ENCODE measurements at places on chromosomes 16 and 17. TPM values are rescaled to one million over a fixed set of nuclear protein-coding genes. Genes with fewer than 3 reads are reported as not detected.

- H3K4me1 ChIP-seq, result peaks cover 57% of the 10 kb centered on the region
- H3K36me3 ChIP-seq, result no peaks in the 10 kb centered on the region
- H3K27me3 ChIP-seq, result peaks cover 2% of the 10 kb centered on the region
- peak overlapping the region; percentile 6 for H3K27ac ChIP-seq
- DNase-seq, result no peak
Observed at GRCh38 chr17:40312893-40313667, 4.1 kb downstream of the RARA start.

DNA sequence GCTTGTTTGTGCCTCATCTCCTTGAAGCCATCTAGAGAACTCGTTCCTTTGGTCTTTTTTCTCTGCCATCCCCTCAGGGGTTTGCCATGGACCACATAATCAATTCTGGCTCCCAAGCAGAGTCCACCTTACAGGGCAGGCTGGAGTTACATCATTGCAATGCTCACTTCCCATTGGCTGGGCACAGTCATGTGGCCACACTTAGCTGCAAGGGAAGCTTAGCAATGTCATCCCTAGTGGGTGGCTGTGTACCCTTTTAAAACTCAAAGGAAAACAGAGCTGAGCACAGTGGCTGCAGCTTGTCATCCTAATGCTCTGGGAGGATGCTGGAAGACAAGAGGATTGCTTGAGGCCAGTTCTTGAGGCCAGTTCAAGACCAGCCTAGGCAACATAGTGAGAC is 41.9 kb upstream of the POLR3E start:
- H3K4me3 ChIP-seq, result no peak overlapping the region
- DNase-seq, result no peak

- no peak for DNase-seq
- H3K4me1 ChIP-seq, result no peaks in the 10 kb centered on the region
- H3K4me3 ChIP-seq, result no peak overlapping the region
- H3K27me3 ChIP-seq, result no peaks in the 10 kb centered on the region
- H3K27ac ChIP-seq, result no peak overlapping the region
Observed at GRCh38 chr17:72385475-72385874, 264.7 kb downstream of the SOX9 start.

GRCh38 chr17:17104494-17104893 is 62.2 kb downstream of the MPRIP start:
- DNase-seq, result no peak
- no peaks in the 10 kb centered on the region for H3K27me3 ChIP-seq
- no peak overlapping the region for H3K4me3 ChIP-seq
- H3K36me3 ChIP-seq, result peaks cover 2% of the 10 kb centered on the region

GRCh38 chr17:13351046-13351445 is 250.7 kb downstream of the HS3ST3A1 start:
- no peak for DNase-seq
- peaks cover 12% of the 10 kb centered on the region for H3K4me1 ChIP-seq
- peak overlapping the region; percentile 41 for H3K27ac ChIP-seq
- no peaks in the 10 kb centered on the region for H3K36me3 ChIP-seq
- no peaks in the 10 kb centered on the region for H3K27me3 ChIP-seq

GRCh38 chr16:8262299-8262698 is 328.0 kb downstream of the TMEM114 start:
- H3K27me3 ChIP-seq, result no peaks in the 10 kb centered on the region
- DNase-seq, result no peak
- H3K27ac ChIP-seq, result no peak overlapping the region
- no peaks in the 10 kb centered on the region for H3K4me1 ChIP-seq
- H3K36me3 ChIP-seq, result no peaks in the 10 kb centered on the region

DNA sequence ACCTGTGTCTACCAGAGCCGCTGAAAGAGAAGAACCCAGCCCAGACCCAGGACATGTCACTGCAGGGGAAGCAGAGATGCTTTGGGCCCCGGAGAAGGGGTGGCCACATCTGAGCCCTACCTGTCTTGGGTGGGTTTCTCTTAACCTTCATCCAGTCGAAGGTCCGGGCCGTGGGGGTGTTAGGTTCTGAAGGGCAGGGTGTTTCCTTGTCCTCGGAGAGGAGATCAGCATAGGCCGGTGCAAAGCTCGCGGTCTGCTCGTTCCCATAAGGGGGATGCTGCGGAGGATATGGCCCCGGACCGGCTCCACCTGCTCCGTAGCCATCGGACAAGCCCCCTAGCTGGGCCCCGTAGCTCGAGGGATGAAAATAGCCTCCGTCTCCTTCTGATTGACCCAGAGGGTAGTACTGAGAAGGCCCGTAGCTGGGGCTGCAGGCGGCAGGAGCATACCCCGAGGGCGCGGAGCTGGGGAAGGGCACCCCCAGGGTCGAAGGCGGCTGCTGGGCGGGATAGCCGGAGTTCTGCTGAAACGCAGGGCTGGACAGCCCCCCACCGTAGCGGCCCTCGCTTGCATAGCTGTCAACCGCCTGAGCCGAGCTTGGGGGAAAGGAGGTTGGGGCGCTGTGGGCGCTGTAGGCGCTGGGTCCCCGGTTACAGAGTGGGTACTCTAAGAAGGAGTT is 464 bp downstream of the HOXB1 start:
- DNase-seq, result no peak
- H3K27me3 ChIP-seq, result peaks cover 31% of the 10 kb centered on the region
- peaks cover 7% of the 10 kb centered on the region for H3K4me1 ChIP-seq
- H3K36me3 ChIP-seq, result peaks cover 5% of the 10 kb centered on the region
- H3K27ac ChIP-seq, result no peak overlapping the region

GRCh38 chr17:28735242-28735722 is 6.7 kb downstream of the NEK8 start:
- H3K36me3 ChIP-seq, result peaks cover 10% of the 10 kb centered on the region
- H3K27ac ChIP-seq, result no peak overlapping the region
- H3K4me1 ChIP-seq, result peaks cover 22% of the 10 kb centered on the region
- no peak overlapping the region for H3K4me3 ChIP-seq

- DNase-seq, result no peak
- H3K27ac ChIP-seq, result no peak overlapping the region
- H3K4me3 ChIP-seq, result no peak overlapping the region
Observed at GRCh38 chr16:81650982-81651562, 128.0 kb upstream of the PLCG2 start.

GRCh38 chr16:76503091-76503490 is 225.9 kb downstream of the CNTNAP4 start:
- H3K27ac ChIP-seq, result no peak overlapping the region
- H3K4me3 ChIP-seq, result no peak overlapping the region
- H3K4me1 ChIP-seq, result no peaks in the 10 kb centered on the region
- no peaks in the 10 kb centered on the region for H3K36me3 ChIP-seq
- DNase-seq, result no peak
- H3K27me3 ChIP-seq, result no peaks in the 10 kb centered on the region

GRCh38 chr16:3858801-3859200 is 21.7 kb downstream of the CREBBP start:
- no peak overlapping the region for H3K4me3 ChIP-seq
- peaks cover 41% of the 10 kb centered on the region for H3K4me1 ChIP-seq
- DNase-seq, result no peak
- no peaks in the 10 kb centered on the region for H3K36me3 ChIP-seq
- H3K27me3 ChIP-seq, result no peaks in the 10 kb centered on the region

DNA sequence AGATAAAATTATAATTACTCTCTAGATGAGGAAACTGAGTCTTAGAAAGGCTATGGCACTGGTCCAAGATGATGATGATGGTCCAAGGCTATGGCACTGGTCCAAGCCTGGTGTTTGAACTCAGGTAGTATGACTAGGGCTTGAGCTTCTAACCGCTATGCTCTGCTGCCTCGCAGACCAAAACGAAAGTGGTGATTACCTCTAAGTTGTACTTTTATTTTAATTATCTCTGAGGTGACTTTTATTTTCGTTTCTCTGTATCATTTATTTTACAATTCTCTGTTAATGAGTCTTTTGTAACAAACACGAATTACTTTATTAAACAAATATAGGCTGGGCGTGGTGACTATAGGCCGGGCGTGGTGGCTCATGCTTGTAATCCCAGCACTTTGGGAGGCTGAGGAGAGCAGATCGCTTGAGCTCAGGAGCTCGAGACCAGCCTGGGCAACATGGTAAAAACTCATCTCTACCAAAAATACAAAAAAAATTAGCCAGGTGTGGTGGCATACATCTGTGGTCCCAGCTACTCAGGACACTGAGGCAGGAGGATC is 5.6 kb downstream of the REXO5 start:
- no peak for DNase-seq
- H3K27ac ChIP-seq, result no peak overlapping the region
- no peak overlapping the region for H3K4me3 ChIP-seq
- H3K4me1 ChIP-seq, result peaks cover 28% of the 10 kb centered on the region
- H3K36me3 ChIP-seq, result peaks cover 15% of the 10 kb centered on the region
- no peaks in the 10 kb centered on the region for H3K27me3 ChIP-seq

- H3K36me3 ChIP-seq, result no peaks in the 10 kb centered on the region
- peaks cover 2% of the 10 kb centered on the region for H3K27me3 ChIP-seq
- no peak for DNase-seq
- no peak overlapping the region for H3K27ac ChIP-seq
- H3K4me1 ChIP-seq, result no peaks in the 10 kb centered on the region
Observed at GRCh38 chr16:4218202-4218601, 23.7 kb downstream of the SRL start.

DNA sequence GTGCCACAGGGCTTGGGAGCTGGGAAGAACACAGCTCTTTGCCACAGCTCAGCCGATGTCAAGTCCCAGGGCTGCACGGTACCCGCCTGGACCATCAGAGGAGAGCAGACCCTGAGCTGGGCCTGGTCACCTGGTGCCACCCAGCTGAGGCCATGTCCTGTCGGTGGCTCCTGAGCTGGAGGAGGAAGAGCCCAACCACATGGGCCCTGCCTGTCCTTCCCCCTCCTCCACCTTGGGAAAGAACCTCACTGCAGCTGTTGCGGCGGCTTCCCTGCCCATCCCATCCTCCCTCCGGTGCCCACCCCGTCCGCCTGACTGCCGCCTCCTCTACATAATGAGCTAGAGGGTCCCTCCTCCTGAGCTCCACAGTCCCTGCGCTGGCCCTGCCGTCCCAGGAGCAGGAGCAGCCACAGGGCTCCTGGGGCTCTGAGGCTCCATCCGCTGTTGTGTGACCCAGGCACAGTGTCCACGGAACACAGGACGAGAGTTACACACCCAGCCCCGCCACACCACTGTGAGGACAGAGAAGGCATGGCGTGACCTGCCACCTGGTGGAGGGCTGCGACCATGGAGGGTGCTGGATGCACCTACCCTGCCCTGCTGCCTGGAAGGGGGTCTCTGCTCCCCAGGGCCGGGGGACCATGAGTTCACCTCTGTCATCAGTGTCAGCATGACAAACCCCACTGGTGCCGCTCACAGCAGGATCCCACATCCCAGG is 21.4 kb upstream of the CHMP6 start:
- H3K27ac ChIP-seq, result peak overlapping the region; percentile 45
- no peak overlapping the region for H3K4me3 ChIP-seq
- DNase-seq, result peak; percentile 81
- H3K27me3 ChIP-seq, result peaks cover 4% of the 10 kb centered on the region
- H3K36me3 ChIP-seq, result peaks cover 10% of the 10 kb centered on the region
- peaks cover 5% of the 10 kb centered on the region for H3K4me1 ChIP-seq

- peaks cover 40% of the 10 kb centered on the region for H3K4me1 ChIP-seq
- peak within 1 kb of the TSS; percentile 90 for H3K27ac ChIP-seq
- H3K4me3 ChIP-seq, result peak within 1 kb of the TSS; percentile 87
- peak; percentile 95 for DNase-seq
- H3K27me3 ChIP-seq, result peaks cover 33% of the 10 kb centered on the region
Observed at GRCh38 chr16:81444448-81445121, at the start of gene CMIP. Gene CMIP (plus strand): TSS chr16:81444808.

- no peak overlapping the region for H3K27ac ChIP-seq
- no peaks in the 10 kb centered on the region for H3K36me3 ChIP-seq
- H3K4me1 ChIP-seq, result peaks cover 9% of the 10 kb centered on the region
- no peak overlapping the region for H3K4me3 ChIP-seq
- peaks cover 2% of the 10 kb centered on the region for H3K27me3 ChIP-seq
Observed at GRCh38 chr16:73124665-73125375, 76.9 kb upstream of the ZFHX3 start.

DNA sequence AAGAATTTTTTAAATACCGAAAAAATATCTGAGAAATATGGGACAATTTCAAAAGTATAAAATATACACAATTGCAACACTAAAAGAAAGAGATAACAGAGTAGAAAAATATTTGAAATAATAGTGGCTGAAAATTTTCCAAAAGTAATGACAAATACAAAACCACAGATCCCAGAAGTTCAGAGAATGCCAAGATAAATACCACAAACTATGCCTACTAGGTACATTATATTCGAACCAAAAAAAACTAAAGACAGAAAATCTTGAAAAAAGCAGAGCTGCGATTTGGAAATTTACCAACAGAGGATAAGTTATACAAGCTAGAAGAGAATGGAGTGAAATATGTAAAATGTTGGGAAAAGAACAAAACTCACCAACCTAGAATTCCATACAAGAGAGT is 191.3 kb upstream of the ELAC2 start:
- no peaks in the 10 kb centered on the region for H3K27me3 ChIP-seq
- no peak overlapping the region for H3K4me3 ChIP-seq
- no peak for DNase-seq
- H3K27ac ChIP-seq, result no peak overlapping the region

DNA sequence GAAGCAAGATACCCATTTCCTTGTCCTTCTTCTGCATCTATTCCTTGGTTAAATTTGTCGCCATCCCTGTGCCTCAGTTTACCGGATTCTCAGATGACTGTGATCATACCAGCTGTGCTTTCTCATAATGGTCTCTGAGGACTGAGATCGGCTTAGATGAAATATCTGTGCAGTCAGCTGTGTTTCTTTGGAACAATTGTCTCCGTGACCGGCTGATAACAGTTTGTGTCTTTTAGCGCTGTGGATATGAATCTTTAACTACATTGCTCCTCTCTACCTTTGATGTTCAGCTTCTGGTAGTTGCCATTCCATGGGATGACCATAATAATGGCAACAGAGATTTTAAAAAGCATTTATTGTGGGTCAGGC is 473 bp downstream of the FTO start:
- H3K4me1 ChIP-seq, result peaks cover 16% of the 10 kb centered on the region
- H3K36me3 ChIP-seq, result peaks cover 11% of the 10 kb centered on the region
- H3K4me3 ChIP-seq, result peak overlapping the region; percentile 93
- DNase-seq, result no peak
- H3K27ac ChIP-seq, result peak overlapping the region; percentile 92

GRCh38 chr17:1755827-1756262 is 6.0 kb upstream of the SERPINF1 start:
- peaks cover 2% of the 10 kb centered on the region for H3K4me1 ChIP-seq
- no peak overlapping the region for H3K4me3 ChIP-seq
- H3K36me3 ChIP-seq, result no peaks in the 10 kb centered on the region
- H3K27me3 ChIP-seq, result peaks cover 9% of the 10 kb centered on the region

DNA sequence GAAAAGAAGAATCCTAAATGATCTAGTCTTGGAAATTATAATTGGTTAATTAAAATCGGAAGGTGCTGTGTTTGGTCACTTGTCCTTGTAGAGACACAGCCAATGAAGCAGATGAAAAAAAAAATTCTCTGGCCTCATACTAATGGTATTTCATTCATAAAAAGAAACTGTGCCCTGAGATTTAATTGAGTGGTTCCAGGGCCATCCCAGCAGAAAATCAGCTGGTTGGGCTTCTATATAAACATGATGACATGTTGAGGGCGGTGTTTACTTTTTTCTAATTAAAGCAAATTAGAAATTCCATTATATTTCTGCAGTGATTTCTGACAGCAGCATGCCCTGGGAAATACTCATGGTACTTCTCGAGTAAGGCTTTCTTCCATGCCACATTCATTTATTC is 191.9 kb upstream of the KCNJ16 start:
- no peak for DNase-seq
- H3K4me1 ChIP-seq, result no peaks in the 10 kb centered on the region
- H3K27me3 ChIP-seq, result no peaks in the 10 kb centered on the region
- no peak overlapping the region for H3K4me3 ChIP-seq
- no peak overlapping the region for H3K27ac ChIP-seq

The FBXW10 gene
- total RNA-seq, result 0.09 TPM

The FOXC2 gene
- total RNA-seq, result not detected

The ANKS4B gene
- not detected for total RNA-seq

The RCVRN gene
- total RNA-seq, result not detected

The TNFRSF13B gene
- not detected for total RNA-seq

The CCL17 gene
- total RNA-seq, result 0.66 TPM

The C16orf89 gene
- total RNA-seq, result not detected

The WNT9B gene
- total RNA-seq, result not detected

The PYDC1 gene
- total RNA-seq, result not detected

The CCL1 gene
- 111 TPM for total RNA-seq

The SSTR5 gene
- total RNA-seq, result not detected

The IL21R gene
- total RNA-seq, result 94.9 TPM

Data from activated CD4-positive, alpha-beta T cell treated with anti-CD3 and anti-CD28 coated beads, Interleukin-2, amount 10 ng/mL, durations not matched to agents 24 days and 14 days (primary cell).